ENCODE measurements at places on chromosomes 13 and 19.
A peak's percentile ranks its signal among the peaks of the same experiment; 100 is the strongest.

DNA sequence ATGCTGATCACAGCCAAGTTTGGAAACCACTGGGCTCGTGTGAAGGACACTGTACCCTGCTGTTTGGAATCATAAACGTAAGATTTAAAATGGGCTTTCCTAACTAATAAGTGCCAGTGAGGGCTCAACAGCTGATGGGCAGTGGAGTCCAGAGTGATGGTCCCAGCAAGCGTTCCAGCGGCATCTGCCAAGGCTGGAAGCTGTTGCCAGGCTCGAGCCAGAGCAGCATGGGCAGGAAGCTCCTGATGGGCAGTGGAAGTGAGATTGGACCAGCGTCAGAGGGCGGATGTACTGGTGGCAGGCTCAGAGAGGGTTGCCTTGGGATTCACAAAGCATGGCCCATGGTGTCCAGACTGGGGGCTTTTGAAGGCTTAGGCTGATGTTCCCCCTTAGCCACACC is 30.2 kb downstream of the COL4A2 start:
- DNase-seq, result no peak

- DNase-seq, result no peak
These were observed 111.8 kb downstream of the TUBA3C start for GRCh38 chr13:19069684-19070397.

DNA sequence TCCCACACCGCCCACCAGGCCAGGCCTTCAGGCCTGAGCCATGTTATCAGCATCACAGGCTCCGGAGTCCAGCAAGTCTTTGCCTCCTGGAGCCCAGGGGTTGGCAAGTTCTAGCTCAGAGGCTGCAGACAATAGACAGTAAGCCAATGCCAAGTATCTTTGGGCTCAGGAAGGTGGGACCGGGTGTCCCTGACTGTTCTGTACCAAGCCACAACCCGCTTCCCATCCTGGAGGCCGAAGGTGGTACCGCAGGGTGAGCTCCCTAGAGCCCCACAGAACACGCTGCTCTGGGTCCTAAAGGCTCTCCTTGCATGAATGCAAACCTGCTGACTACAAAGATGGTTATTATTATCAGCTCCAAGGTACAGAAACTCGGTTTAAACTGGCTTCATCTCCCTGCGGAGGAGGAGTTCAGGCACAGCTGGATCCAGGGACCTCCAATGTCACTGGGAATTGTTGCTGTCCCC is 5.5 kb upstream of the FSTL3 start:
- DNase-seq, result no peak

GRCh38 chr13:30323524-30323923 is 16.2 kb upstream of the KATNAL1 start:
- DNase-seq, result no peak

- peak; percentile 33 for DNase-seq
These were observed 1.4 kb upstream of the HSD17B14 start for GRCh38 chr19:48837687-48838086.

DNA sequence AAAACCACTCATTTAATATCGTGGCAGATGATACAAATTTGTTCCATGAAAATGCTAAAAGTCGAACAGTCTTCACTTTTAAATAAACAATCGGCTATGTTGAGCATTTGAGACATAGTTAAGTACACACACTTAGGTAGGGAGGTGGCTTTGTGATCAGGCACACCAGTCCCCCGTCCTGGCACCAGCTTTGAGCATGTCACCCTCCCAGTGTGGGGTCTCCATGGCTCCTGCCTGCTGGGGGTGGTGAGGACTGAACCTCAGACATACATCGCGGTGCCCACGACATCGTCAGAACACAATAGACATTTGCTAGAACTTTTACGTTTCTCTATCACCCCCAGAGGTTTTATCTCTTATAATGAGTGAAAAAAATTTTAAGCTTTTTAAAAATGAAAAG is 62.0 kb downstream of the RFX2 start:
- DNase-seq, result no peak

DNA sequence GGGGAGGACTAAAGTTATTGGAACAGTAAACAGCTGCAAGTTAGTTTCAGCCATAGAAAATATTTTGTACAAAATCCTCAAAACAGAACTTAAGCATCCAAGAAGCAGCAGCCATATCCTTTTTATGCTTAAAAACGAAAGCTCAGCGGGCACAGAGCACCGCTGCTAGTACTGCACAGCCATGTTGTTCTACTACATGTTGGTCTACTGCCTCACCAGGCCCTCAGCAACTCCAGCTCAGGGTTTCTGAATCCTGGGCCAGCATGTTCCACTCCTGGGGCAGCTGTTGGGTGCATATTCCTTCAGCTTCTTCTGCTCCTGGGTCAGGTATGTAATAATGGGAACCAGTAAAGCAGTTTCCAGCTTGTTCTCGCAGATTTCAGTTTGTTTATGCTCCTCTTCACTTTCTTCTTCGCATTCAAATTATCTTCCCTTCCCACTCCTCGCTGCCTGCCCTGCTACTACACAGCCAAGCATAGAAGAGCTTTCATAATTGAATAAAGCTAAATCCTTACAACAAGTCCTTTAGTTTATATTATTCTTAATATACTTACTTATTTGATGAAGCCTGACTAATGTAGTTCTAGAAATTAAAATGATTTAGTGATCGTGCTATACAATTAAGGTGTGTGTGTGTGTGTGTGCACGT is 820.5 kb upstream of the ATXN8OS start:
- DNase-seq, result no peak

DNA sequence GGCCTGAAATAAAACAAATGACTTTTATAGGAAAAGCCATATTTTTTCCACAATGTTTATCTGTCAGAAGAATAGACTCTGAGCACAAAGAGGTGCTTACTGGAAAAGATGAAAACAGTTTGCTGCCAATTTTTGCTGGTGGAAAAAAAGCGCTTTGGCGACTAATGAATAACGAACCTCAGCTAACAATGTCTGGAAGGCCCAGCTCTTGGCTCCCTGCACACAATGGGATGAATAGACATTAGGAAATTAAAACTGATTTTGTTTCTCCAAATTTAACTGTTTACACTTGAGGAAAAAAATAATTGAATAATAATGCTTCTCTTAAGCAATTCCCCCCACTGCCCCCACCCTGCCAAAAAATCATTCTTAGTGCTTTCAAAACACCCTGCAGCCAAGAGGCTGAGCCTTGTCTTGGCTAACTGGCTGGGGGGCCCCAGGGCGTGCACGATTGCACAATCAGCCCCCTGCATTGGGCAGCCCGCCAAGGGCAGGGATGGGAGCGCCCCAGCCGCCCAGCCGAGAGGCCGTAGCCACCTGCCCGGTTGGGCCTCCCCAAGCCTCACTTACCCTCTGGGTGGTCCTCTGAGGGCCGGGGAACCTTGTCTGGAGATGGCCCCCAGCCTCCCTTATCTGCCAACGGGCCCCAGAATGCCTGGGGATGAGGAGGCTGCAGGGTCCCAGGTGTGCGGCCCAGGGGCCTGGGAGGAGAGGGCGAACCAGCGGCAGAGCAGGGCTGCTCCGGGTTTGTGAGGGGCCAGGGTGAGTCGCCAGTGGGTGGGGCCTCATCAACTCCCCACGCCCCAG is 16.8 kb downstream of the CEBPG start:
- no peak for DNase-seq

- no peak for DNase-seq
These were observed 1.3 kb upstream of the SIGLEC9 start for GRCh38 chr19:51123381-51123800.

GRCh38 chr19:27865927-27866777 is 1346.8 kb downstream of the UQCRFS1 start:
- no peak for DNase-seq

DNA sequence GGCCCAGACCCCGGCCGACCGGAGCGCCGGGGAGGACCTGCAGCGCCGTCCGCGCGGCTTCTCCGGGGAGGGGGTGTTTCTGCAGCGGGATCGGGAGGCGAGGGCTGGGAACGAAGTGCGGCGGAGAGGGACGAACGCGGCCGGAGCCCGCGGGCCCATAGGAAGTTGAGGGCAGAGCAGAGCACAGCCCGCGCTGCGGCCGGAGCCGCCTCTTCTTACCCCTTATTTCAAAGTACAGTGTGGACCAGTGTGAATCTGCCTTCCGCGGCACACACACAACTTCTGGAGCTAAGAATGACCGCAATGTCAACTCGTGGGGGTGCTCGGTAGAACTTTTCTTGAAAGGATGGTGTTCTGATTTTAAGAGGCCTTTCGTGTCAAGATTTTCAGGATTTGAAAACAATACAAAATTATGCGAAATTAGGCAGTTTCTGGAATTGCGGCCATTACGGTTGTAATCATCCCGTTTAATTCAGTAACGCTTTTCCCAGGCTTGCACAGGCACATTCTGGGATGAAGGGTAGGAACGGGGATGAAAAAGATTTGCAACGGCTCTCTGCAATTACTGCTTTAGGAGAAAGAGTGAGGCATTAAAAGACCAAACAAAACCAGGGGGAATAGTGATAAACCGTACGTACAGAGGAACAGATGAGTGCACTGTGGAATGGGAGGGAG is 821 bp downstream of the TDRD3 start:
- DNase-seq, result peak; percentile 40

- DNase-seq, result no peak
These were observed 56.8 kb upstream of the GTF3A start for GRCh38 chr13:27367570-27367969.

DNA sequence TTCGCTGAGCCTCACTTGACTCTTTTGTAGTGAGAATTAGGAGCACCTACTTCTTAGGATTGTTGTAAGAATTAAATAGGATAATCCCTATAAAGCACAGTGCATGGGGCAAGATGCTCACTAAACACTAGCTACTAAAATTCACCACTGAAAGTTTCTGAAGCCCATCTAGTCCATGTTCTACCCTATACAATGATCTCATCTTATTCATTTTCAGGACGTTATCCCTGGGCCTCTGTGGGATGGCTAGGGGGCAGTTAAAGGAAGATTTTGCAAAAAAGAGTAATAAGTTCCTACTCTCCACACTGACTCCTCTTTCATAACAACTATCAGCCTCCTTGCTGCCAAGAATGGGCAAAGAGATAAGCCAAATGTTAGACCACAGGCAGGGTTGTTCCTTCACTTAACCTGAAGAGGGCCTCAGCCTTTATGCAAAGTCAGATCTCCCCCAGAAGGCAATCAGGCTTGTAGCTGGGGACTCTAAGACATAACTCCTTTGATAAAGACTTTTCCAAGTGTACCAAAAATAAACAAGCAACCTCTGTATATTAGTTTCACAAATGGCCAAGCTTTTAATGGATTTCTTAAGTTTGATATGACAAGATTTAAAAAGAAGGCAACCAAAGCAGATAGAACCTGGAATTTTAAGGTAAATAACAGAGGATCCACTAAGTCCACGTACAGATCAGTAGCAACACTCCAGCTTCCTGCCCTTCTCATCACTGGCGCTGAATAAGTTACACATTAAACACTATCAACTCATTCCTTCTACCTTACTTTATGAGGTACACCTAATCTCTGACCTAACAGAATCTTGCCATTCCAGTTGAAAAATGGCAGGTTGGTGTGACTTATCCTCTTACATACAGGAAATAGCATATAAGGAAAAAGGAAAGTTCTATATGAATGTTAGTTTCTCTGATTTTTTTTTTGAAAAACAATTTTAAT is 44.4 kb downstream of the ELF1 start:
- no peak for DNase-seq

GRCh38 chr19:58182577-58182988 is 278 bp upstream of the ZNF274 start:
- DNase-seq, result no peak

DNA sequence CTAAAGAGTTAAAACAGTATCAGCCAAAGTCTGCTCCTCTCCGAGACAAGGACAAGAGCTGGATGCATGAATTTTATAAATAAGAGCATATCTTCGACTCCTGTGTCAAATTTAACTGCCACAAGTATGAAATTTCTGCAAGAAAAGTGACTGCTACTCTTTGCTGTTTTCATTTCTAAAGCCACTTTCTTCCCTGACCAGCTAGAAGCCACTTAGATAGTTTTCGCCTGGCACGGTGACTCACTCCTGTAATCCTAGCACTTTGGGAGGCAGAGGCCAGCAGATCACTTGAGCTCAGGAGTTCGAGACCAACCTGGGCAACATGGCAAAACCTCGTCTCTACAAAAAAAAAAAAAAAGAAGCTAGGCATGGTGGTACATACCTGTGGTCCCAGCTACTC is 61.3 kb downstream of the ENOX1 start:
- no peak for DNase-seq

- no peak for DNase-seq
These were observed 50.1 kb downstream of the PCCA start for GRCh38 chr13:100138859-100139491.

GRCh38 chr19:13557756-13558398 is 51.6 kb upstream of the CACNA1A start:
- no peak for DNase-seq

GRCh38 chr13:109794095-109794494 is 7.7 kb upstream of the IRS2 start:
- no peak for DNase-seq

- no peak for DNase-seq
These were observed 4.0 kb downstream of the NOVA2 start for GRCh38 chr19:45969676-45970075.
